ENCODE measurements at places on chromosomes 7 and 10.

- H3K36me3 ChIP-seq: no peaks in the 10 kb centered on the region
- H3K4me1 ChIP-seq: peaks cover 13% of the 10 kb centered on the region
- DNase-seq: no peak
- H3K4me3 ChIP-seq: no peak overlapping the region
Observed at GRCh38 chr10:110413903-110414547, 83.7 kb upstream of the DUSP5 start.

- H3K27ac ChIP-seq: no peak overlapping the region
- no peaks in the 10 kb centered on the region for H3K4me1 ChIP-seq
- H3K36me3 ChIP-seq: no peaks in the 10 kb centered on the region
- no peak overlapping the region for H3K4me3 ChIP-seq
Observed at GRCh38 chr10:79320316-79320715, 27.0 kb upstream of the PPIF start.

DNA sequence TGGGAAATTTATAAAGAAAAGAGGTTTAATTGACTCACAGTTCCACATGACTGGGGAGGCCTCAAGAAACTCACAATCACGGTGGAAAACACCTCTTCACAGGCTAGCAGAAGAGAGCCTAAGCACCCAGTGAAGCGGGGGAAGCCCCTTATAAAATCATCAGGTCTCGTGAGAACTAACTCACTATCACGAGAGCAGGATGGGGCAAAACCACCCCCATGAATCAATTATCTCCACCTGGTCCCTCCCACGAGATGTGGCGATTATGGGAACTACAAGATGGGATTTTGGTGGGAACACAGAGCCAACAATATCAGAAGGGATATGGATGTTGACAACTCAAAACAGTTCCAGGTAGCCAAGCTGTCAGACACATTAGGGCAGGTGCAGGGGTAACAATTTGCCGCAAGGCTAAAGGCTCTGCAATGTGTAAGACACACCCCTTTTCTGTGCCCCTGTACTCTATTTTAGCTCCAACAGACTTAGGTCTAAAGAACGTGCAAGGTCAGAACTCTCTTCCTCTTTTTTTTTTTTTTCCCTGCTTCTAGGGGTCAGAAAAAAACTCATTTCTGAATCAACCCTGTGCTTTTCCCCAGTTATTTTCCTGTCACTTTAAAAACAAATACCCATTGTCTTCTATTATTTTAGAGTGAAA, 30.7 kb upstream of the RBM20 start:
- no peaks in the 10 kb centered on the region for H3K4me1 ChIP-seq
- H3K27me3 ChIP-seq: no peaks in the 10 kb centered on the region
- no peak overlapping the region for H3K4me3 ChIP-seq
- DNase-seq: no peak

- no peaks in the 10 kb centered on the region for H3K27me3 ChIP-seq
- H3K4me1 ChIP-seq: peaks cover 29% of the 10 kb centered on the region
- no peaks in the 10 kb centered on the region for H3K36me3 ChIP-seq
Observed at GRCh38 chr10:32959006-32959920, 1.2 kb upstream of the ITGB1 start.

DNA sequence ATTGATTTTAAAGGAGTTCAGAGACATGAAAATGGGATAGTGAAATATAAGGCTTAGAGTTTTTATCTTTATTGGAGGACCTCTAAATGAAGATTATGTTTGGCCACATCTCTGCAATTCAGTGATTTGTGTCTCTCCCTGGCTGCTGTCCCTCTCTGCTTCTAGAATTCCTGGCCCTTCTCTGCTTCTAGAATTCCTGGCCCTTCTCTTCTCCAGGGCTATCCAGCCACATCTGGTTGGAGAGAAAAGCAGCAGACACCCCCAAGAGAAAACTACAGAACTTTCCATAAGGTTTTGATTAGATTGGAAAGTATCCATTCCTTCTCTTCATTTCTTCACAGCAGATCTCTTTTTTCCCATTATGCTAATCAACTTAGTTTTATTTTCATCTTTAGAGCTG, 135.5 kb downstream of the NPY start:
- H3K27me3 ChIP-seq: no peaks in the 10 kb centered on the region
- no peak overlapping the region for H3K27ac ChIP-seq
- DNase-seq: no peak
- H3K4me3 ChIP-seq: no peak overlapping the region

DNA sequence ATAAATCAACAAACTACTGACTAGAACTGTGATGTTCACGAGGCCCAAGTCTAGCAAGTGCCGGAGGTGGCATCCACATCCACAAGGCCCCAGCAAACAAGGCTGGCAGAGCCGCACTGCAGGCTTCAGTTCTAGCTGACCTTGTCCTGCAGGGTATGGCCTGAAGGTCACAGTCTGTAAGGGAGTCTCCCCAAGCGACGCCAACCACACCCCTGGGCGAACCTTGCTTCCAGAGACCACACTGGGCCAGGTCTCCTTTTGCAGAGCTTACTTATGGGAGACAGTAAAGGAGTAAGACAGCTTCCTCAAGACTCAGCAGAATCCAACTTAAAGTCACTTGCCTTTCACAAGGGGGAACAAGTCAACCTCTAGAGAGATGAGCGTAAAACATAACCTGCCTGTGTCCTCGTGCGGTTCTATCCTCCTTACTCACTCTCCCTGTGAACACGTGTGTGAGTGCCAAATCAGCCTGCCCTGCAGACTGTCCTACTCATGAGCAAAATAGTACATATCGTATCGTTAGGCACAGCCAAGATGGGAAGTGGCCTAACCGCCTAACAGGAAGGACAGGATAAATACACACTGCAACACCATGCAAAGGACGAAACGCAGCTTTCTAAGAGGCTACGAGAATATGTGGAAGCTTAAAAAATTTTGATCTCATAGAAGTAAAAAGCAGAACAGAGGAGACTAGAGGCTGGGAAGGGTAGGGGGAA, 22.7 kb downstream of the FAM53B start:
- peak; percentile 44 for DNase-seq
- H3K4me3 ChIP-seq: no peak overlapping the region
- no peaks in the 10 kb centered on the region for H3K27me3 ChIP-seq
- H3K27ac ChIP-seq: peak overlapping the region; percentile 50

GRCh38 chr10:132536241-132536876, 1.2 kb upstream of the INPP5A start:
- peak overlapping the region; percentile 62 for H3K4me3 ChIP-seq
- peak overlapping the region; percentile 78 for H3K27ac ChIP-seq
- H3K36me3 ChIP-seq: no peaks in the 10 kb centered on the region
- H3K27me3 ChIP-seq: no peaks in the 10 kb centered on the region

DNA sequence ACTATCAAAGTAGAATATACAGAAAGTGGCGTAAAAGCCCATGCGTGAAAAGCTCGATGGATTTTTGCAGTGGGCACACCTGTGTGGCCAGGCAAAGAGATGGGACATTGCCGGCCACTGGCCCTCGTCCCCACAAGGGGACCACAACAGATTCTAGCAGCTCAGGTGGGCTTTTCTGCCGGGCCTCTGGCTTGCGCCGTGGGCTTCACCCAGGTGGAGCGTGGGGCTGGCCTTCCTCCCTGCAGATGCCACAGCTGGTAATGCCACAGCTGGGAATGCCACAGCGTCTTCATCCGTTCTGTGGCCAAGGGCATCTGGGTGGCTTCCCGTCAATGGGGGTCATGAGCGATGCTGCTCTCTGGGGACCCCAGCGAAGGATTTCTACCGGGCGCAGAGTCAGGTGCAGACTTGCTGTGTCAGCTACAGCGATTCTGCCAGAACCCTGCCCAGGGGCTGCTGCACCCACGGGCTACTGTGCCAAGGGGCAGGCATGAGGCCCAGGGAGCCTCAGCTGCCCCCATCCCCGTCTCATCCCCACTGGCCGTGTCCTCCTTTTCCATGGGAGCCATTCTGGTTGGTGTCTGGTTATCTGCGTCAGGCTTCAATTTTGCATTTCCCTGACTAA, 52.5 kb upstream of the NKX6-2 start:
- no peak overlapping the region for H3K4me3 ChIP-seq
- no peak overlapping the region for H3K27ac ChIP-seq
- no peak for DNase-seq
- H3K27me3 ChIP-seq: no peaks in the 10 kb centered on the region

DNA sequence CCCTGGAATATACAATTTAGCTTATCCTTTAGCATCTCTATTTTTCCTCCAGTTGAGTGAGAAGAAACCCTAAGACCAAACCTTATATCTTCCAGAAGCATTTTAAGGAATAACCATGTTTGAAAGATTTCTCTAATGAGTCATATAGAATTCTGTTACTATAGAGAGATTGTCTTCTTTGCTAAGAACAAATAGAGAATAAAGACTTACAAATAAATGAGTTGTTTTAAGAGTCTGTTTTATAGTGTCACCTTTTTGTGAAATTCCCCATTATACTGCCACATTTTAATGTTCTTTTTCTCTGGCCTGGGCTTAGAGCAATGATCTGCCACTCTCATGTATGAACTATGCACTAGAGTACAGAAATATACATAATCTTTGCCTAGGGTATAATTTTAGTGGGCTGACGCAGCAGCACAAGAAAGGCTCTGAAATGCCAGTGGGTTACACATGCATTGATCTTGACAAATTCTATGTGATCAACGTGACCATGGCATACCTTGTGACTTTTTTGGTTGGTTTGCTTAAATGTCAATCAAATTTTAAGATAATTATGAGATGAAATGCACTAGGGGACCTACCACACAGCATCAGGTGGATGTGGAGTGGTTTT, 145.1 kb upstream of the MKLN1 start:
- DNase-seq: no peak
- H3K27ac ChIP-seq: no peak overlapping the region
- H3K27me3 ChIP-seq: no peaks in the 10 kb centered on the region
- H3K4me3 ChIP-seq: no peak overlapping the region
- no peaks in the 10 kb centered on the region for H3K36me3 ChIP-seq

GRCh38 chr7:35380739-35381224, 126.9 kb upstream of the TBX20 start:
- H3K4me3 ChIP-seq: no peak overlapping the region
- H3K27ac ChIP-seq: no peak overlapping the region
- H3K36me3 ChIP-seq: no peaks in the 10 kb centered on the region
- DNase-seq: no peak

DNA sequence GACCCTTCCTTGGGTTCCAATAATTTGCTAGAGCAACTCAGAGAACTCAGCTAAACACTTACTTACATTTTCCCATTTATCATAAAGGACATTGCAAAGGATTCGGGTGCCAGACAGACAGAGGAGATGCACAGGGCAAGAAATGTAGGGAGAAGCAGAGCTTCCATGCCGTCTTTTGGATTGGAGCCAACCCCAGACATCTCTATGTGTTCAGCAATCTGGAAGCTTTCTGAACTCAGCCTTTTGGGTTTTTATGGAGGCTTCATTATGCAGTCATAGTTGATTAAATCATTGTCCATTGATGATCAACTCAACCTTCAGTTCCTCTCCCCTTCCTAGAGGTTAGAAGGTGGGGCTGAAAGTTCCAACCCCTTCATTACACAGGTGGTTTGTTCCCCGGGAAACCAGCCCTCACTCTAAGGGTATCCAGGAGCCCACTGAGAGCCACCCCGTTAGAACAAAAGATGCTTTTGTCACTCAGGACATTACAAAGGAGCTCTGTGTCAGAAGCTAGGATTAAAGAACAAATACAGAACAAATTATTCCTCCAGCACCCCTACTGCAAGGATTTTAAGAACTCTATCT, 211.9 kb upstream of the VSTM2A start:
- no peak for DNase-seq
- H3K36me3 ChIP-seq: no peaks in the 10 kb centered on the region
- no peak overlapping the region for H3K27ac ChIP-seq

GRCh38 chr7:5218564-5219360, 28.7 kb downstream of the WIPI2 start:
- H3K4me3 ChIP-seq: no peak overlapping the region
- H3K4me1 ChIP-seq: no peaks in the 10 kb centered on the region
- peaks cover 15% of the 10 kb centered on the region for H3K36me3 ChIP-seq
- H3K27me3 ChIP-seq: no peaks in the 10 kb centered on the region

GRCh38 chr10:5555881-5556280, 31.1 kb downstream of the CALML3 start:
- no peak overlapping the region for H3K27ac ChIP-seq
- H3K36me3 ChIP-seq: no peaks in the 10 kb centered on the region
- H3K4me3 ChIP-seq: no peak overlapping the region
- no peaks in the 10 kb centered on the region for H3K27me3 ChIP-seq

DNA sequence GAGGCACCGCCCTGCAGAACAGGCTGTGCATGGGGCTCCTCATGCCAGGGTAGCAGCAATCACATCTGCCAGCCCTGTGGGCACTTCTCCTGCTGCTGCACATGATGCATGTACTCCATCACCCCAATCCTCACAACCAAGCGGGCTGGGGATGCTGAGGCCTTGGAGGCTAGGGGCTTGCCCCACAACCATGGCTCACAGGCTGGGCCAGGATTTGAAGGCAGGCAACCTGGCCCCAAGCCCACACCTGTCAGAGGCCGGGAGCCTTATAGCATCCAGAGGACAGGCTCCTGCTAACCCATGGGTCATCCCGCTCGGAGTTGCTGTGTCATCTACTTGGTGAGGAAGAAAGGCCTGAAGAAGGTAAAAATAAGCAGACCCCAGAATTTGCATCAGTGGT, 2.2 kb downstream of the POLM start:
- no peak overlapping the region for H3K4me3 ChIP-seq
- no peaks in the 10 kb centered on the region for H3K27me3 ChIP-seq
- DNase-seq: peak; percentile 52
- H3K4me1 ChIP-seq: peaks cover 15% of the 10 kb centered on the region
- H3K27ac ChIP-seq: no peak overlapping the region
- peaks cover 3% of the 10 kb centered on the region for H3K36me3 ChIP-seq

- H3K27ac ChIP-seq: no peak overlapping the region
- H3K4me1 ChIP-seq: no peaks in the 10 kb centered on the region
- DNase-seq: no peak
- H3K4me3 ChIP-seq: no peak overlapping the region
Observed at GRCh38 chr7:49341849-49342248, 417.5 kb downstream of the CDC14C start.

GRCh38 chr7:30511494-30511893, 6.9 kb upstream of the GGCT start:
- H3K36me3 ChIP-seq: no peaks in the 10 kb centered on the region
- H3K27ac ChIP-seq: no peak overlapping the region
- no peaks in the 10 kb centered on the region for H3K4me1 ChIP-seq
- H3K27me3 ChIP-seq: no peaks in the 10 kb centered on the region
- no peak for DNase-seq

GRCh38 chr10:80917636-80918035, 379.9 kb downstream of the SH2D4B start:
- no peaks in the 10 kb centered on the region for H3K36me3 ChIP-seq
- H3K4me3 ChIP-seq: no peak overlapping the region
- DNase-seq: no peak

GRCh38 chr10:78783753-78784152, 285.0 kb upstream of the ZMIZ1 start:
- H3K36me3 ChIP-seq: no peaks in the 10 kb centered on the region
- H3K27me3 ChIP-seq: no peaks in the 10 kb centered on the region
- no peak for DNase-seq

All from right lobe of liver (tissue), 6 donors.